Spleen (tissue), 13 donors: ENCODE measurements at places on chromosomes 1 and 21. TPM values are rescaled to one million over a fixed set of nuclear protein-coding genes. Genes with fewer than 3 reads are reported as not detected.
A peak's percentile ranks its signal among the peaks of the same experiment; 100 is the strongest.

DNA sequence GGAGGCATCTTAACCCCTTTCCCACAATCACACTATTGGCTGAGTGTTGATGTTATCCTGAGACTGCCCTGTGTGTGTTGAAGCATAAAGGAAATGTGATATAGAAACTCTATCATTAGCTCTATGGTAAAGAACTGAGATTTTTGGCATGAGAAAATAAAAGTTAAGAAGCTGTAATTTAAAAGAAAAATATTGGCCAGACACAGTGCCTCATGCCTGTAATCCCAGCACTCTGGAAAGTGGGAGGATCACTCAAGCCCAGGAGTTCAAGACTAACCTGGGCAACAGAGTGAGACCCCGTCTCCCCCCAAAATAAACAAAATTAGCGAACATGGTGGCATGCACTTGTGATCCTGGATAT is 14.2 kb upstream of the RIPK4 start:
- H3K27ac ChIP-seq = no peak overlapping the region
- peaks cover 42% of the 10 kb centered on the region for H3K27me3 ChIP-seq
- no peak overlapping the region for H3K4me3 ChIP-seq
- DNase-seq = no peak
- H3K4me1 ChIP-seq = no peaks in the 10 kb centered on the region
- H3K36me3 ChIP-seq = no peaks in the 10 kb centered on the region

The C8B gene
- not detected for total RNA-seq

The TMEM82 gene
- total RNA-seq = not detected

GRCh38 chr1:3174487-3175247 is 105.7 kb downstream of the PRDM16 start:
- H3K4me3 ChIP-seq = no peak overlapping the region
- peaks cover 4% of the 10 kb centered on the region for H3K27me3 ChIP-seq
- no peak for DNase-seq
- peaks cover 38% of the 10 kb centered on the region for H3K4me1 ChIP-seq
- no peaks in the 10 kb centered on the region for H3K36me3 ChIP-seq

GRCh38 chr1:200919386-200919785 is 24.7 kb downstream of the INAVA start:
- H3K4me1 ChIP-seq = no peaks in the 10 kb centered on the region
- no peak overlapping the region for H3K27ac ChIP-seq
- H3K4me3 ChIP-seq = no peak overlapping the region
- peaks cover 6% of the 10 kb centered on the region for H3K27me3 ChIP-seq
- peak; percentile 16 for DNase-seq
